ENCODE measurements at places on chromosomes 7 and 10.

- DNase-seq = no peak
Measured at GRCh38 chr10:92222603-92223262, 68.1 kb downstream of the CPEB3 start.

DNA sequence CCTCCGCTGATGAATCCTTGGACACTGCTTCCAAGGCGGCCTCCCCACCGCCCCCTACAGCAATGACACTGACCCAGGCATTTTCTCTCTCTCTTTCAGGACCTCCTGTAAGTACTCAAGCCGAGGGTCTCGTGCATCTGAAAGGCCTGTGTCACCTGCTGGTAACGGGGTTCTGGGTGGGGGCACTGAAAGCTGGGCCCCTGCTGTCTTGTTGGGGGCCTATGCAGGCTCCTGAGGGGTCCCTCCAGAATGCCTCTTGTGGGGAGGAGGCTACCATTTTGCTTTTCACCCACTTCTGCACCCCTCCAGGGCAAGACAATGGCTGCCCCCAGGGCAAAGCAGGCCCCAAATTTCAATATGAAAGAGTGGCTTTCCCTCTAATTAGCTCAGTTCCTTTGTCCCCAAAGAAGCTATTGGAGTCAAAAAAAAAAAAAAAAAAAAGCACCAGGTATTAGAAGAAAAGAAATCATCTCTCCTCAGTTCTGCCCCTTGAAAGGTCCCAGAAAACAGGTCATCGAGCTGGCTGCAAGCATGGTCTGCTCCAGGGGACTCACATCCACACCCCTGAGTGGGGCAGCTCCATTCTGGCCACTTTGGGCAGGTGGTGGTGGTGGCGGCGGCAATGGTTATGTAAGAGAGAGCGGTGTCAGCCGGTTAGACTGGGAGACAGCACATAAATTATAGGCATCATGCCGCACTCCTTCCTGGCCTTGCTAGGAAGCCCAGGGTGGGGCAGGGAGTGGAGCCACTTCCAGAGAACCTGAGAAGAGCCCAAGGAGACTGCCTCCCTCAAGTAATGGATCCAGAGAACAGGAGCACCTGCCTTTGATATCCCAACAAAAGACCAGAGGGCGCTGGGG is 66.2 kb downstream of the COL13A1 start:
- no peak for DNase-seq

DNA sequence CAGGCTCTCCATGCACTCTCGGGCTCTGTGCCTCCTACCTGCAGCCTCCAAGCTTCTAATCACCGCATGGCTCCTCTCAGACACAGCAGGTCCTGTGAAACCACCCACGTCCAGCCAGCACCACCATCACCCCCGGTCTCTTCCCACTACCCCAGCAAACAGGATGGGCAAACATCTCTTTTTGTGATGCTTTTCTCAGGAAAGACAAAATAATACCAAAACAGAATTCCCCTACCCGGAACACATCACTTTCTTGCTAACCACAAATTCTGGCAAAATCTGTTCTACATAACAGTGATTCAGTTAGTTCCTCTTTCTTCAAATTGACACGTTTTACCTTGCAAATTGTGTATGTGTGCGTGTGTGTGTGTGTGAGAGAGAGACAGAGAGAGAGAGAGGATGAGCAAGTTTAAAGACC is 6.5 kb downstream of the SNX8 start:
- DNase-seq = no peak

GRCh38 chr7:99395616-99396327 is 12.6 kb downstream of the PDAP1 start:
- no peak for DNase-seq

- no peak for DNase-seq
Measured at GRCh38 chr7:55034776-55035175, 16.0 kb downstream of the EGFR start.

DNA sequence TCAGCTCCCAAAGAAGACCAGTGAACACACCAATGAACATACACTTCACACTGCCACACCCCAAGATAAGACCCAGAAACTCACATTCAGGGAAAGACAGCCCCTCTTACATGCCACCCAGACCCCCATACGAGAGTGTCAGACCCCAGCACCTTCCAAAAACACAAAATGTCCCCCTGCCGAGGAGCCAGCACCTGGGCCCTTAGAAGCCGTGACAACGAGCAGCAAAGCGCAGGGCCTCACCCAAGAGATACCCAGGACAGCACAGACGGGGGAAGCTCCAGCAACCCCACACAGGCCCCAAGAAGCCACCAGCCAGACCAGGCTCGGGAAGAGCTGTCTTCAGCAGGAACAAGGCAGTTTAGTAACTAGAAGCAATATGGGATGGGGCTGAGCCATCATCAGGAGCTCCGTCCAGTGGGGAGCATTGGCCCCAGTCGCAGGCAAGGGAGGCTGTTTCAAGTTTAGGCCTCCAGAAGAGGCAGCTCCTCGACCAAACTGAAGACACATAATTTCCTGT is 243.6 kb downstream of the PTPRN2 start:
- DNase-seq = no peak

- DNase-seq = no peak
Measured at GRCh38 chr10:70512149-70512639, 33.6 kb downstream of the PALD1 start.

- DNase-seq = no peak
Measured at GRCh38 chr10:120978589-120979252, 127.6 kb downstream of the WDR11 start.

- DNase-seq = no peak
Measured at GRCh38 chr10:68562661-68563570, 2.8 kb downstream of the TET1 start.

DNA sequence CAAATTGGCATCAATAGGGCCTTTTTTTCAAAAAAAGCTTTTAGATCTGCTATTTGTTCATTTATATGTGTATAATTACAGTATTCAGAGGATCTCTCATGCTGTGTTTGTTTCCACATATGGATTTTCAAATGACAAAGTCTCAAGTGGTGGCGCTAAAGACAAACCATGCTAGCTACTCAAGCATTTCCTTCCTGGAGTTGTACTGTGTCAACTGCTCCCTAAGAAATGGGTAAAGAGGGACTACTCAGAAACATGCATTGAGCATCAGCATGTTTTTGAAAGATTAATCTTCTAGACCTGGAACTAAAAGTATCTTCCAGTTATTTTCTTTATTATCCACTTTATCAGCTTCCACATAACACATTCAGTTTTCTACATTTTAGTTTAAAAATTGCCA is 12.7 kb downstream of the CNTNAP2 start:
- no peak for DNase-seq

DNA sequence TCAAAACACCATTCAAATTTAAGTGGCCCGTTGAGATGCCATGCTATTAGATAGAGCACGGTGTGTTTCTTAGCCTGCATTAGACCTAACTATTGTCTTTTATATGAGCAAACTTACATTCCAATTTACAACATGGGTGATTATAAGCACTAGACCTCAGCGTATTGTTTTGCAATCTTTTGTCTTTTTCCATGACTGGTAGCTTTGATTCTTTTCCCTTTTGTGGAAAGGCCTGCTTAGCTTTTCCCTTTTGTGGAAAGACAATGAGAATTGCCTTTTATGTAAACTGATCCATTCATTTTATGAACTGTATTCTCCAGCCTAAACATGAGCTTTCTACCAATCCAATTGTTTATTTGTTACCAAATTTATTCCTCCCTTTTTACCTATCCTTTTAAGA is 823.1 kb downstream of the CCSER2 start:
- DNase-seq = no peak

DNA sequence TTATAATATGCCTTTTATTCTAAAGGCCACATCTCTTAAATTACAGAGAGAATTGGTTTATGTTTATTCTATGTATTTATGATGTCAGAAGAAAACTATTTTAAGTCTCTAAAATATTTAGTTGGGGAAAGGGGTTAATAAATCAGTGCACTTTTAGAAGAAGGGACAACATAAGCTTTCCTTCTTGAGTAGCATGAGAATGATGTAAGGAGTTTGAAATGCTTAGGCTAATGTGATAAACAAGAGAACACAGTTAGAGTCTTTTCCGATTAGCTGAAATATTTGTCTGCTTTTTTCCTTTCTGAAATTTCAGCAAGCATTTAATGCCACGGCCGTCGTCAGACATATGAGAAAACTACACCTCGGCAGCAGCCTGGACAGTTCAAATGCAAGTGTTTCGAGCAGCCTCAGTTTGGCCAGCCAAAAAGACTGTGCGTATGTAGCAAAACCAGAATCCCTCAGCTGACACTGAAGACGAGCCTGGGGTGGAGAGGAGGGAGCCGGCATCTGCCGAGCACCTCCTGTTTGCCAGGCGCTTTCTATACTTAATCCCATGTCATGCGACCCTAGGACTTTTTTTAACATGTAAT is 176.2 kb downstream of the CCDC3 start:
- DNase-seq = no peak

DNA sequence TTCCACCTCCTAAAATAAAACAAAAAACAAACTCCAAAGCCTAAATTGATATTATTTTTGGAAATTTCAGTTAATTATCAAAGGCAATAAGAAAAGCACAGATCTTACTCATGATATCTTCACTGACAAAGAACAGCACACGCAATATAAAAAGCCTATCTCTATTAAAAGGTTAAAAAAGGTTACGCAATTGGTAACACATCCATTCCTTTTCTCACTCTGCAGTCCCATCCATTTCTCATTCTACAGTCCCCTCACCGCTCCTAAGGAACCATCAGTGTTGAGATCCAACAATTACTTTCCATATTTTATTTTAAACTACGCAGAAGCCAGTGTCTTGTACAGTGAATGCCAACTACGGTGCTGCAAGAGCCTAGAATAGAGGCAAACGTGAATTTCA is 1.3 kb downstream of the SEC61G start:
- no peak for DNase-seq

DNA sequence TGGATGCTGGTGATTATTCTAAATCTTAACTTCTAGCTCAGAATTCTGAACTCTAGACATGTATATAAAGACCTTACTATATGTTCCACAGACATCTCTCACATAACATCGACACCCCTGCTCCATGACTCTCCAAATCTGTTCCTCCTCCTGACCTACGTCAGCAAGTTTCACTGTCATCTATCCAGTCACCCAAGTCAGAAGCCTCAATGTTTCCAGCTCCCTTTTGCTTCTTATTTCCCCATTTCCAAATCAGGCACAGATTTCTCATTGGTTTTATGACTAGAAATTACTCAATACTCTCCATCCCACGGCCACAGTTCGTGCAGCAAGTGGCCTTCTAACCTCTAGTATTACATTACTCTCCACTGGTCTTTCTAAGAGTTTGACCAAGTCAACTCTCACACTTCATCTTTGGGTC is 28.5 kb downstream of the EPC1 start:
- no peak for DNase-seq

DNA sequence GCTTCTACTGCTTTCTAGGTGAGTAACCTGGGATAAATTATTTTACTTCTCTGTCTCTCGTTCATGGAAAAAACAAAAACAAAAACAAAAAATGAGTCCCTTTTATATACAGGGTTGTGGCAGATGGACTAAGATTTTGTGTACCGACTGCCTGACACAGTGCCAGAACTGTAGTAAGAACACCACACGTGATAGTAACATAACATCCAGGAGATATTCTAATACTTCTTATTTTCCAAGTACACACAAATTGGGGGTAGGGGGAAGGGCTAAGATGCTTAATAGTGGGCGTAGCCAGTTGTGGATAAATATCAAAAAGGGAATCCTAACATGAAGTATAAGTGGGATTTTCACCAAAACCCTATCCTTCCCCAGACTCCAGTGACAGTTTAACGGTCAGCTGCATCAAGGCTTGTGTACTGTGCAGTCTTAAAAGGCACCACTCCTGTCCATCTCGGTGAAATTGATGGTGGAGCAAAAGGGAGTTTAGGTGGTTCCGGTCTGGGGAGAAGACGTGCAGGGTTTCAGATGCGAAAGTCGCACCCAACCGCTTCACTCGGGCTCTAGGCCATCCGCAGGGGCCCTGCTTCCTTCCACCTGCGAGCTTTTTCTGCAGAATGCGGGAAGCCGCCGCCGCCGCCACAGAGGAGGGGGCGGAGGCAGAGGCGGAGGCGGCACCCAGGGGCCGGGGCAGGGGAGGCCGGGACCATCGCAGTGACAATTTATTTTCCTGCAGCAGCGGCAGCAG is at the start of gene STAMBPL1:
STAMBPL1 (plus strand) TSS at position 712 of the 748 bp plus-strand sequence. CDS start 21,464 bp downstream, outside the sequence.
- DNase-seq = no peak

GRCh38 chr10:102016416-102016815 is 39.6 kb downstream of the ARMH3 start:
- DNase-seq = no peak

DNA sequence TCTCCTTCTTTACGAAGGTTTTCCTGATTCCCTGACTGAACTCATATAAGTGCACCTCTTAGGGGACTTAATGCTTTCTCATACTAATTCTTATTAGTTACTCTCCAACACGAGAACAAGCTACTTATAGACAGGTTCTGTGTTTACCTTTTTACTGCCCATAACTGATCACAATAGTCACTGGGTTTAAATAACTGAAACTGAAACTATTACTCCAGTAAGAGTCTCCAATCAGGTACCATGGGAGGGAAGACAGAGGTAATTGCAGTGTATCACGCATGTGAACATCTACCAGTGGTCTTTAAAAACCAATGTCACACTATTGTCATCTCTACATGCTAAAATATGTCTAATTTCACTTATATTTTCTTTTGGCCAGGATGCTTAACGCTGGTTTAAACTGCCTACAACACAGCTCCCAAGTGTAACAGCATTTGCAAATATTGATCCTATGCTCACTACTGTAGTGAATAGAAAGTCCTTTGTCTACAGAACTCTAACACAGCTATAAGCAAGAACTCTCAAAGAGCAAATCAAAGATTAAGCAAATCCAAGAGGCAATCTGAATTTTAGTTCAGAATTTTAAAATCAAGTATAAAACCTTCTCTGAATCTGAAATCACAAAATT is 3.6 kb downstream of the GDI2 start:
- no peak for DNase-seq

- DNase-seq = no peak
Measured at GRCh38 chr7:46478046-46478445, 557.0 kb upstream of the IGFBP3 start.

DNA sequence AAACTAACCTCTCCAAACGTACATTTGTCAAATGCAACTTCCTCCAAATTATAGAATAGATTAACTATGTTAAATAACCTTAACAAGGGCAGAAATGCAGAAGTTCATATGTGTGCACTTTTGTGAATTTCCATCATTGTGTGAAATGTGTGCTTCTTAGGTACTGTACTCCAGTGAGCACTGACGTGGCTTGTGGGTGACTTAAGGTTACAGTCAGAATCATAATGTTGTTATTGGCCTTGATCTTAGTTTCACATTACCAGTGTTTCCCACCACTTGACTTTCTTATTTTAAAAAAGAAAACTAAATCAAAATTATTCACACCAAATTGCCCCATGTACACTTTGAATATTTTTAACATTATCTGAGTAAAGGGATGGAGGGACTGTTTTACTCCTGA is 155.1 kb upstream of the FZD8 start:
- no peak for DNase-seq

GRCh38 chr10:131816157-131816775 is 84.5 kb upstream of the PPP2R2D start:
- DNase-seq = no peak

GRCh38 chr7:91468256-91468655 is 204.0 kb downstream of the FZD1 start:
- DNase-seq = no peak

GRCh38 chr10:116464257-116464656 is 36.6 kb downstream of the PNLIPRP3 start:
- peak; percentile 54 for DNase-seq

- no peak for DNase-seq
Measured at GRCh38 chr10:78362406-78363022, 328.9 kb downstream of the RPS24 start.

GRCh38 chr10:124956764-124957163 is 14.8 kb downstream of the ZRANB1 start:
- no peak for DNase-seq

- no peak for DNase-seq
Measured at GRCh38 chr10:30818010-30818660, 188.6 kb upstream of the LYZL2 start.
